CD4-positive, alpha-beta T cell treated with Interleukin-4 for 4 hours (primary cell): ENCODE measurements at places on chromosomes 6 and 20.

- no peak for DNase-seq
Measured at GRCh38 chr6:45784250-45784649, 231.4 kb downstream of the CLIC5 start.

GRCh38 chr6:36413489-36414480, 26.3 kb upstream of the ETV7 start:
- no peak for DNase-seq

- DNase-seq = no peak
Measured at GRCh38 chr20:58459058-58459750, 56.0 kb downstream of the APCDD1L start.

DNA sequence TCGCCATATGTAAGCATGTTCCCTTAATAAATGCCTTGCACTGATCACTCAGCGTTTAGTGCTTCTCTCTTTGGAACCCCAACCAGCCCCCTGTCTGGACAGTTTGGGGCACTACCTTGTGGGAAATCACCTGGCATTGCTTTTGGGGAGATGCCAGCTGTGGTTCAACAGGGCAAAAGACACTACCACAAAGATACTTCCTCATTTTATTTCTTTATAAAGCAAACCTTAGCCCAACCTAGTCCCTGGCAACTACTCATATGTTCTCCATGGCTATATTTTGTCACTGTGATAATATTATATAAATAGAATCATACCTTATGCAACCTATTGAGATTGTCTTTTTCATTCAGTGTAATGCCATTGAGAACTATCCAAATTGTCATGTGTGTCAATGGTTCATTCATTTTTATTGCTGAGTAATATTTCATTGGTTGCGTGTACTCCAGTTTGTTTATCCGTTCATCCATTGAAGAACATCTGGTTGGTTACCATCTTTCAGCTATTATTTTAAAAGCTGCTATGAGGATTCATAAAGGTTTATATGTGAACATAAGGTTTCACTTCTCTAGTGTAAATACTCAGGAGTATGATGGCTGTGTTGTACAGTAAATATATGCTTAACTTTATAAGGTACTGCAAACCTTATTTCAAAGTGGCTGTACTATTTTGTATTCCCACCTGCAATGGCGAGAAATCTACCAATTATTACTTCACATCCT, 114.8 kb downstream of the MOXD1 start:
- DNase-seq = no peak

GRCh38 chr20:23988561-23988960, at the start of gene GGTLC1:
TSS of gene GGTLC1 (minus strand) at chr20:23988779. CDS start at chr20:23986611, 2,168 bp downstream.
- no peak for DNase-seq

- no peak for DNase-seq
Measured at GRCh38 chr6:103925317-103925716, 934.4 kb downstream of the HACE1 start.
